ENCODE measurements at places on chromosomes 4 and X. TPM values are rescaled to one million over a fixed set of nuclear protein-coding genes. Genes with fewer than 3 reads are reported as not detected.

BMP3 gene
- under 0.01 TPM for total RNA-seq

STIM2 gene
- total RNA-seq = 12.0 TPM

AMTN gene
- not detected for total RNA-seq

LAMP2 gene
- total RNA-seq = 142 TPM

MAGEA2 gene
- total RNA-seq = 28.7 TPM

NOCT gene
- total RNA-seq = 16.1 TPM

MXD4 gene
- 17.2 TPM for total RNA-seq

AKAP4 gene
- total RNA-seq = not detected

AFP gene
- 1.1 TPM for total RNA-seq

GPR173 gene
- total RNA-seq = 2.4 TPM

ATOH1 gene
- total RNA-seq = not detected

KLF8 gene
- total RNA-seq = 3.4 TPM

GYPB gene
- total RNA-seq = not detected

SOX3 gene
- not detected for total RNA-seq

All from RPMI7951 (cell line).